H1 (cell line): ENCODE measurements at places on chromosomes 3 and 15. TPM values are rescaled to one million over a fixed set of nuclear protein-coding genes. Genes with fewer than 3 reads are reported as not detected.

PAK6 gene
- 9.0 and 9.4 TPM in 2 replicates for total RNA-seq

RTP1 gene
- total RNA-seq = 3.0 and 3.2 TPM in 2 replicates

OXTR gene
- 2.2 and 2.3 TPM in 2 replicates for total RNA-seq

TMEM62 gene
- total RNA-seq = 3.5 and 4.0 TPM in 2 replicates

GRCh38 chr15:28005004-28005527 is 94.0 kb downstream of the OCA2 start:
- DNase-seq = no peak
- H3K4me1 ChIP-seq = no peaks in the 10 kb centered on the region
- H3K27me3 ChIP-seq = no peaks in the 10 kb centered on the region
- H3K36me3 ChIP-seq = no peaks in the 10 kb centered on the region
- H3K4me3 ChIP-seq = no peak overlapping the region
- no peak overlapping the region for H3K27ac ChIP-seq

GRCh38 chr15:69599271-69599670 is 146.7 kb downstream of the RPLP1 start:
- DNase-seq = no peak
- H3K36me3 ChIP-seq = no peaks in the 10 kb centered on the region
- no peaks in the 10 kb centered on the region for H3K4me1 ChIP-seq
- no peak overlapping the region for H3K4me3 ChIP-seq

GRCh38 chr3:170429050-170429449 is 10.4 kb downstream of the CLDN11 start:
- no peaks in the 10 kb centered on the region for H3K36me3 ChIP-seq
- no peak for DNase-seq
- no peaks in the 10 kb centered on the region for H3K4me1 ChIP-seq
- no peak overlapping the region for H3K27ac ChIP-seq
- no peaks in the 10 kb centered on the region; the same call in 1 of the 2 replicates for H3K27me3 ChIP-seq

- no peak overlapping the region for H3K27ac ChIP-seq
- H3K27me3 ChIP-seq = no peaks in the 10 kb centered on the region
- peaks cover 5% of the 10 kb centered on the region for H3K4me1 ChIP-seq
- H3K4me3 ChIP-seq = no peak overlapping the region
These were observed 125.0 kb upstream of the LIPC start for GRCh38 chr15:58306591-58307312.

DNA sequence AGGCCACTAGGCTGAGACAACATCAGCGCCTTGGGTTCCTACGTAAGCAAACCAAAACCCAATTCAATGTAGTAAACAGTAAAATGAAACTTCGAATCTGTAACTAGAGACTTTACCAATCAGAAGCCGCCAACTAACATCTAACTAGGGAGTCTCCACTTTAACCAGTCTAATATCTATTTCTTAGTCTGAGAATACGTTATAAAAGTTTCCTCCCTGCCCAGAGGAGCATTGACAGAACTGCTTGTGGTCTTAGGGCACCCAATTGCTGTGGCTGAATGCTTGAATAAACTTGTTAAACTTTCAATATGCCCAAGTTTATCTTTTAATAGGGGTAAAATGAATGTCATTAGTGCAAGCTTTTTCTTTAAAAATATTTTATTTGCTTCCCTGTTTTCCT is 4.3 kb downstream of the CP start:
- H3K4me1 ChIP-seq = no peaks in the 10 kb centered on the region
- H3K27me3 ChIP-seq = no peaks in the 10 kb centered on the region
- H3K36me3 ChIP-seq = no peaks in the 10 kb centered on the region
- no peak overlapping the region for H3K4me3 ChIP-seq
- no peak overlapping the region for H3K27ac ChIP-seq

DNA sequence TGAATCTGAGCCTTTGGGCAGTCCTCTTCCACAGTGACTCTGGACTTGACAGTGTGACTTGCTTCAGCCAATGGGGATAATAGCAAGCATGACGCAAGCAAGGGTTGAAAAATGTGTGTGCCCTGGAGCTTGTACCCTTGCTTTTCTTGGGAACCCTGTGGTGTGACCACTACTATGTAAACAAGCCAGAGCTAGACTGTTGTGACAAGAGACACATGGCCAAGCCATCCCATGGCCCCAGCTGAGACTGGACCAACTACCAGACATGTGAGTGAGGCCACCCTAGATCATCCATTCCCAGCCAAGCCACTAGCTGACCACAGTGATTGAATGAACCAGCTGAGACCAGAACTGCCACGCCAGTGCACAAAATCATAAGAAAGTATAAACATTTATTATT is 11.8 kb downstream of the MYO1E start:
- no peaks in the 10 kb centered on the region for H3K36me3 ChIP-seq
- H3K4me3 ChIP-seq = no peak overlapping the region
- H3K4me1 ChIP-seq = peaks cover 4% of the 10 kb centered on the region

- peaks cover 11% of the 10 kb centered on the region for H3K27me3 ChIP-seq
- H3K27ac ChIP-seq = no peak overlapping the region
- peak; percentile 42 for DNase-seq
- H3K36me3 ChIP-seq = peaks cover 6% of the 10 kb centered on the region; the same call in 1 of the 2 replicates
- no peaks in the 10 kb centered on the region for H3K4me1 ChIP-seq
These were observed 1.6 kb upstream of the PCSK6 start for GRCh38 chr15:101490922-101491733.

GRCh38 chr3:42425736-42426407 is 15.5 kb upstream of the LYZL4 start:
- no peaks in the 10 kb centered on the region for H3K27me3 ChIP-seq
- H3K27ac ChIP-seq = no peak overlapping the region
- H3K36me3 ChIP-seq = no peaks in the 10 kb centered on the region
- H3K4me3 ChIP-seq = no peak overlapping the region
- no peak for DNase-seq
- no peaks in the 10 kb centered on the region for H3K4me1 ChIP-seq

DNA sequence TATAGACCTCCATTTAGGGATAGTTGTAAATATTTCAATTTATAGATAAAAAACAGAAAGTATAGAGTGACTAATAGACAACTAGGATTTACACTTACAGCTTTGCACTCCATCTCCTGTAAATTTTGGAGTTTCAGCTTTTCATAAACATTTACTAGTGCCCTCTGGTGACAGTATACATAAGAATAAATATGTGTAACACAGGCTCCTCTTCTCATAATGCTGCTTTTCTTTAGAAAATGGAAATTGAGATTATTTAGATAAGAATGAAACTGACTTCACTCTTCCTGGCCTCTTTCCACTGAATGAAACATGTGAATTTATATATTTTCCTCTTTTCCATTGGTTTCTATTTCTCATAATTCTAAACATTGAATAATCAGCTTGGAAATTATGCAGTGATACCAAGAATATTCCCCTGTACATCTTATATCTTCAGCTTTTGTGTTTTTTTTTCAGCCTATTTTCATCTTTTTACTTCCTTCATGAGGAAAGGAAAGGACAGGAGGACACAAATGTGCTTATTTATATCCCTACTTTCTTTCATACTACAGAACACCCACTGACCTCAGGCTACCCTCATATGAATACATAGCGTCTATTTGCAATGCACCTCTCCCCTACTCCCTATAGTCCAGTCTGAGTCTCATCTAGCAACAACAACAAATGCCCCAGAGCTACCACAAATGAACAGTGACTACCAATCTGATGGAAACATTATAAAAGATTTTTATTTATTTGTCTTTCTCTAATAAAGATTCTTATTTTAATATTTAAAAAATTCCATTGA is 103.1 kb upstream of the CCDC39 start:
- H3K27me3 ChIP-seq = no peaks in the 10 kb centered on the region
- H3K4me1 ChIP-seq = no peaks in the 10 kb centered on the region
- no peak overlapping the region for H3K4me3 ChIP-seq
